ENCODE measurements at places on chromosomes 16 and 17.

DNA sequence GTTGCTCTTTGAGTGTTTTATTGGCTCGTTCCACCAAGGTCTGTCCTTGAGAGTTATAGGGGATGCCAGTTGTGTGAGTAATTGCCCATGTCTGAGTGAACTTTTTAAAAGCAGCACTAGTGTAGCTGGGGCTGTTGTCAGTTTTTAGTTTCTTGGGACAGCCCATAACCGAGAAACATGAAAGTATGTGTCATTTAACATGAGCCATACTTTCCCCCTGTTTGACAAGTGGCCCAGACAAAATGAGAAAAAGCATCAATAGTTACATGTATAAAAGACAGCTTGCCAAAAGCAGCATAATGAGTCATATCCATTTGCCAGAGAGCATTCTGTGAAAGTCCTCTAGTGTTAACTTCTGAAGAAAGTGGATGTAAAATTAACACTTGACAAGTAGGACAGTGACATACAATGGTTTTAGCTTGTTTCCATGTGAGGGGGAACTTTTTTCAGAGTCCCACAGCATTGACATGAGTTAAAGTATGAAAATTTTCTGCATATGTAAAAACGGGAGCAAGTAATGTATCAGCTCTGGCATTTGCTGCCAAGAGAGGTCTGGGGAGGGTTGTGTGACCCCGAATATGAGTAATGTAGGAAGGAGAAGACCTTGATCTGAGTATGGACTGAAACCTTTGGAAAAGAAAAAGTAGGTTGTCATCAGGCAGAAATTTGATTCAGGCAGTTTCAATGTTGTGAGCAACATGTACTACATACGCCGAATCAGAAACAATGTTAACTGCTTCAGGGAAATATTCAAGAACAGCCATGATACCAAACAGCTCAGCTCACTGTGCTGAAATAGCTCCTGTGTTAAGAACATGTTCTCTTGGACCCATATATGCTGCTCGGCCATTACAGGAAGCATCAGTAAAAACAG, 56.8 kb upstream of the ARL4D start:
- no peak for DNase-seq

- no peak for DNase-seq
Measured at GRCh38 chr17:69949496-69949895, 125.5 kb upstream of the KCNJ16 start.

- no peak for DNase-seq
Measured at GRCh38 chr17:57948555-57949420, 6.4 kb downstream of the CUEDC1 start.

GRCh38 chr17:77151186-77151585, 10.4 kb downstream of the SEC14L1 start:
- no peak for DNase-seq

- peak; percentile 16 for DNase-seq
Measured at GRCh38 chr17:82497483-82498405, 21.8 kb upstream of the FOXK2 start.

Data from stimulated activated CD8-positive, alpha-beta memory T cell treated with anti-CD3 and anti-CD28 coated beads, Interleukin-4, amount 100 ng/mL, for 1 hour (primary cell).